Globus pallidus (tissue), 1 donor: ENCODE measurements at places on chromosomes 2 and 18.

DNA sequence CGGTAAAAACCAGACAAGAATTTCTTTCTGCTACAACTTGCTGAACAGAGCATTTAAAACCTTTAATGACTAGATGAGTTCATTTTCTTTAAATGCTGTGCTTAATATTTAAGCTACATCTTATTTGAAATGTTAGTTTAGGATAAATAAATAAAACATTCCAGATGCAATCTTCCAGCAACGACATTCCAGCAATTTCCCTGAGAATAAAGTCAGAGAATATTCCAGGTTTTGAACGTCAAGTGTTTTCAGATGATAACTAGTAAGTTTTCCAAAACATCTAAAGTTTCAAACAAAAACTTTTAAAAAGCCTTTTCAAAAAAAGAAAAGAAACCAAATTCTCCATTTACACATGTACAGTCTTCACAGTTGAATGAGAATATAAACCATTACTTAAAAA, 104.8 kb downstream of the PPP1R1C start:
- DNase-seq: no peak

GRCh38 chr2:221467610-221468009, 104.5 kb downstream of the EPHA4 start:
- DNase-seq: peak; percentile 29

- no peak for DNase-seq
Measured at GRCh38 chr2:166614029-166614428, 120.0 kb upstream of the SCN7A start.

GRCh38 chr2:30046979-30047378, 99.8 kb upstream of the YPEL5 start:
- DNase-seq: no peak

DNA sequence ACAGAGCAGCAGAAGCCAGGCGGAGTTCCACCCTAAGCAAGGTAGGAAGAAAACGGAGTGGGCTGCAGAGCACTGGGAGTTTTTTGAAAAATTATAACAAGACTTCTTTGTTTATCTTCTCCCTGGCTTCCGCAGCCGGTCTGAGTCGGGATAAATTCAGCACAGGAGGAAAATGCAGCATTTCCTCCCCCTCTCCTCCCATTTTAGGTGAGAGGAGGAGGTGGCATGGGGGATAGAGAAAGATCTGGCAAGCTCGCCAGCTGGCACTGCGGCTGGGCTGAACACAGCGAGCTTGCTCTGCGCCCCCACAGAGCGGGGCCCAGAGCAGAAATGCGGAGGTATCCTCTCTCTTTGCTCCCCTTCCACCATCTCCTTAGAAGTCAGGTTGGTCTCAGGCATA, 17.7 kb upstream of the CHRNA1 start:
- no peak for DNase-seq

DNA sequence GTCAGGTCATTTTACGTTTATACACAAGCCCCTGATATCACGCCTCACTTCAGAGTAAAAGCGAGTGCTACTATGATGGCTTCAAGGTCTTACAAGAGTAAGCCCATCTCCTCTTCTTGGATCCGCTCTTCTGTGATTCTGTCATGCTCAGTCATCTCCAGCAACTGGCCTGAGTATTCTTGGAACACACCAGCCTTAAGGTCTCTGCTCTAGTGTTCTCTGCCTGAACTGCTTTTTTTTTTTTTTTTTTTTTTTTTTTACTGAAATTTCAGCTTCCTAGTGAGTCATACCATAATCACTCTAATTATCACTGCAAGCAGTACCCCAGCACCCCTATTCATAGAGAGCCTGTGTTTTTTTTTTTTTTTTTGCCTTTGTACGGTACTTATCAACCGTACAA, 1228.9 kb downstream of the CNTNAP5 start:
- DNase-seq: no peak

DNA sequence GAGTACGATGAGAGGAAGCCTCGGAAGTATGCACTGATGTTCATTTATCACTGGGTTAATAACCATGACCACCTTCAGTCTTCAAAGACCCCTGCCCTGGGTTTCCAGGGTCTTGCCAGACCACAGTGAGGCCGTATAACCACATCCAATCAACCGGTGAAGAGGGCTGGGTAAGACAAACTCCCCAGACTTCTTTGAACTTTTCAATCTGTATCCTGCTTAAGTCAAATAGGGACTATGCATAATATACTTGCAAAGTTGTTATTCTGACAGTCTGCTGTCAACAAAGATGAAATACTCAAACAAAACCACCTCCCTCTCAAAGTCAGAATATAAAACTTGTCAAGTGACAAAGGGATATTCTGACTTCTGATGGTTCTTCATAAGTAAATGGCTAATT, 54.0 kb downstream of the KLF7 start:
- no peak for DNase-seq

DNA sequence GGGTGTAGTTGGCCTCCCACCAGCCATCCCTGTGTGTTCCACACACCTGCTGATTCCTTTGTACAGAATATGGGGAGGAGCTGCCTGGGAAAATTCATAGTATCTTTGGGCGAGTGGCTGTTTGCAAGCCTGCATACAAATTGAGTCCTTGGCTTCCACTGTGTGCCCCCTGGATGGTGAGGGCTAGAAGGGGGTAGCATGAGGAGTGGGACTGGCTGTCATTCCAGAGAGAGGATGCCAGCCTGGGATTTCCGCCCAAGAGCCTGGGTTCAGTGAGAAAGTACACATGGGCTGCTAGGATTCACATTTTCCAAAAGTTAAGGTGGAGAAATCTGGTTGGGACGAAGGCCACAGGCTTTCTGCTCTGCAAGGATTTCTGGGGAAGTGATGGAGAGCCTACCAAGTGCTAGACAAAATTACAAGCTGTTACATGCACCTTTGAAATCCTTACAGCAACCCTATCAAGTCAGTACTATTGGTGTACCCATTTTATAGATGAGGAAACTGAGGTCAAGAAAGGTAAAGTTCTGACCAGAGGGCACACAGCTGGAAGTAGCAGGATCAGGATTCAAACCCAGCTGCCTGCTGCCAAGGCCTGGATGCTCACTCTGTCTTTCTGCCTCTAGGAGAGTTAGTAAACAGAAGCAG, 606 bp upstream of the TOGARAM2 start:
- DNase-seq: peak; percentile 55

DNA sequence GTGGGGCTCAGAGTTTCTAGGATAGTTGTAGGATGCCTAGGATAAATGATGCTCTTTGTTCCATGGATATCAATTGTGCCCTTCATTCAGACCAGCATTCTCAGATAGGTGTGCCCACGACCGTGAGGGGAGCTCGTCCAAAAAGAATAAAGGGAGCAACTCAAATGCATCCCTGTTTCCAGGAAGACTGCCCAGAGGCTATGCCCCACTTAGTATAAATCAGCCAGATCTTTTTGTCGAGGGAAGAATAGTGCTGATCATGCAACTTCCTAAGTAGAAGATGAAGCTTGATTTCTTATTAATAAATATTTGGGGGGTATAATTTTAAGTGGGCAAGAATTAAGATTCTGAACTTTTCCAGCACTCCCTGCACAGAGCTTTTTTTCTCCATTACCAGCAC, 450.2 kb downstream of the ARHGAP15 start:
- no peak for DNase-seq

DNA sequence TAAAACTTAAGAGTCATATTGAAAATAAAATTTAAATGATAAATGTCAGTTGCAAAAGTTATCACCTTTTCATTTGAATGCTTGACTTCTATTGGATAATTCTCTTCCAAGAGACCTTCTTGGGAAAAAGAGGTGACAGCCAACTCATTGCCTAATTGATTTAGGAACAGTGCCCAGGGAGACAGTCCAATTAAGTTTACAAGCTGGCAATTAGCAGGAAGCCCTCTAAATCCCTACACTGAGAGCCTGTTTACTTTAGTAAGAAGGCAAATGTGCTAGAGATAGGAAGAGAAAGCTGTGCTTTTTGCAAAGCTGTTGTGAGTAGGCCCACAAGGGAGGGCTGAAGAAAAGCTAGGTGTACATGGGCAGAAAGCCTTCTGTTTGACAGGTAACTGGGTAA, 189.1 kb downstream of the WDPCP start:
- no peak for DNase-seq

DNA sequence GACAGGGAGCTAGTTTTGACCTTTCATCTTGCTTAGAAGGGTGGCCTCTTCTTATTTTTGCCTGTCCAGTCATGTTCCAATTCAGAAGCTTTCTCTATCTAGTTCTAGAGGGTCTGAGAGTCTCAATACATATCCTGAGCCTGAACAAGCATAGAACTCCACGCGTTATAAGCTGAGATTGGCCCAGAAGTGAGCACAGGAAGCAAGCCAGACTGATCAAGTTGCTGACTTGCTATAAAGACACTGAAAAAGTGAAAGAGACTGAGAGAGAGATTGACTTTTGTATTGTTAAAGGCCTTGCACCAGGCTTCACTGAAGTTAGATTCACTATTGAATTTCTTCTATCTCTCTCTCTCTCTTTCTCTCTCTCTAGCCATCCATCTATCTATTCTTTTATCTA, 142.7 kb upstream of the DOCK10 start:
- no peak for DNase-seq

DNA sequence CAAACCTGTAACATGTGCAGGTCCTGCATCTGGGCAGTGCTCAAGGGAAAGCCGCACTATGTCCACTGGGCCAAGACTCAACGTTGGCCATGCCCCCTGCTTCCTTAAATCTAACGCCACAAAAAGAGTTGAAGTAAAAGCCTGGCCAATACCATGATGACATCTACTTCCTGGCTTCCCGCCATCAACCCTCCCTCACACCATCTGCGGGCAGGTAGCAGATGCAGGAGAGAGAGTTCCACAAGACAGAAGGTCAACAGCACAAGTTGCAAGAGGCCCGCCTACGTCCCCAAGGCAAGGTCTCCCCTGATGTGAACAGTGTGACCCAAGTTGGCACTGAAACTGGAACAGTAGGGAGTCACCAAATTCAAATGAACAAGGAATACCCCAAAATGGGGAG, 48.4 kb downstream of the ABCG8 start:
- DNase-seq: no peak

GRCh38 chr2:180652794-180653193, 327.6 kb upstream of the UBE2E3 start:
- DNase-seq: no peak

GRCh38 chr2:42298996-42299754, 61.8 kb downstream of the COX7A2L start:
- DNase-seq: no peak

GRCh38 chr2:15517793-15518192, 43.3 kb downstream of the NBAS start:
- DNase-seq: no peak

DNA sequence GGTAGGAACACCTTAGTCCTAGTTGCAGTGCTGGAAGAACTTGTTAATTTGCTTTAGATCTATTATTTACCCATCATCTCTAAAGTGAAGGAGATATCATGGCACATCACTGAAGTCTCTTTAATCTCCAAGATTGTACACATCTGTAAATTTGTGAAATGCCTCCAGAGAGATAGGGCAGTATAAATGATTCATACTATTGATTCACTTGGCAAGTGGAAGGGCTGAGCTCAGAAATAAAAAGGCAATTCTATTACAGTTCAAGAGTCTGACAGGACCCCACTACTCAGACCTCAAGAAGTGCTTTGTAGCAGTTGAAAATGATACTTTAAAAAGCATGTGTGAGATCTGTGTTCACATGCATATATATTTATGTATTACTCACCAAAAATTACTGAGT, 489.3 kb downstream of the DCC start:
- no peak for DNase-seq

DNA sequence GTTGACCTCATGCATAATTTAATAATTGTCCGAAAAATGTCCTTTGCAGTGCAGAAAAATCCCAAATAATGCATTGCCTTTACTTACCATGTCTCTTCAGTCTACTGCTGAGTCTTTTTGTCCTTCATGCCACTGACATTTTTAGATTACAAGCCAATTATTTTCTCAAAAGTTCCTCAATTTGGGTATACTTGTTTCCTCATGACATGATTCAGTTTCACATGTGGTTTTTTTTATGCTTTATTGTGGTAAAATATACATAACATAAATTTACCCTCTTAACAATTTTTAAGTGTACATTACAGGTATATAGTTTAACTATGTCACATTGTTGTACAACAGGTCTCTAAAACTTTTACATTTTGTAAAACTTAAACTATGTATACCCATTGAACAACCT, 81.0 kb downstream of the EPC2 start:
- DNase-seq: no peak

- DNase-seq: no peak
Measured at GRCh38 chr2:173664513-173664910, 300.7 kb downstream of the SP3 start.

DNA sequence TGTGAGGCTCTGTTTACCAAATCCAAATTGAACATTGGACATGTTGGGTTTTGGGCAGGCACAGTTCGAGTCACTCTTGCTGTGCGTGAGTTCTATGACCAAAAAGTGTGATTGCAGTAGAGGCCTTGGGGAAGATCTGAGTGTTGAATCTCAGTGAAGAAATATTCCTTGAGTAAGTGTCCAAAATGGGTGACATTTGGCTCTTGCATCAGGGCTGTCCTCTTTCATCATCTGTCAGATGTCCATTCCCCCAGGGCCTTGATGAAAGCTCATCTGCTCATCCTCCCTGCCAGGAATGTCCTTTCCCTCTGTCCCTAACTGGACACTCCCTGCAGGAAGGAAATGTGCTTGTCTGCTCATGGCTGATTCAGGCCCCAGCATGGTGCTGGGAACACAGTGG, 6.4 kb upstream of the SFTPB start:
- DNase-seq: no peak

GRCh38 chr2:133641497-133641896, 73.2 kb upstream of the NCKAP5 start:
- peak; percentile 89 for DNase-seq

- no peak for DNase-seq
Measured at GRCh38 chr18:52995875-52996274, 655.9 kb downstream of the DCC start.

DNA sequence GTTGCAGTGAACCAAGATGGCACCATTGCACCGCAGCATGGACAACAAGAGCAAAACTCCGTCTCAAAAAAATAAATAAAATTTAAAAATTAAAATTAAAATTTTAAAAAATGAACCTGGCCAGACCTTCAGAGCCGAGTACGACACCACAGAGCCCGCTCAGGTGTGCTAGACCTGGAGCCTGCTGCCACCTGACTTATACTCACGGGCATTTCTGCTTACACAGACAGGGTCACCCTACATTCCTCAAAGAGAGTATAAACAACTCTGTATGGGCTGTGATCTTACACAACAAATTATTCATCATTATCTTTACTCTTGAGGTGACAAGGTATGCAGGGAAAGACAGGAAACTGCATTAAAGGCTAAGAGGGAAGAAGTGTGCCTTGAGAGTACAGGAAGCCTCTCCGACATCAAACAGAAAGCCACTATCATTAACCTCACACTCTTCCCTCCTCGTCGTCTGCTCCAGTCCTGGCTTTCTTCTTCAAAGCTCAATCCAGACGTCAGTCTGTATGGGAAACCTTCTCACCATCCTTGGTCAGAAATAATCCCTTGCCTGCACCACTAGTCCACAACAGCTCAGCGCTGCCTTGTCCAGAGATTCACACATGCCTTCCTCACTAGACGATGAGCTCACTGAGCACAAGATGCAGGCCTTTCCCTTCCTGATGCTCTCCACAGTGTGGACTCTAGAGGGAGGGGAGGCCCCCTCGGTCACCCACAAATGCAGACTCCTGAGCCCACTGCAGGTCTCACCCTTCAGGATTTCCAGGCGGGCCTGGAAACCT, 56.2 kb downstream of the UXS1 start:
- DNase-seq: no peak

- DNase-seq: no peak
Measured at GRCh38 chr2:16080071-16080470, 139.7 kb downstream of the MYCN start.
